ENCODE measurements at places on chromosomes 4 and X. TPM values are rescaled to one million over a fixed set of nuclear protein-coding genes. Genes with fewer than 3 reads are reported as not detected.

The TRPC5OS gene
- not detected for total RNA-seq

The MAD2L1 gene
- total RNA-seq: 4.7 TPM

The SYP gene
- 0.29 TPM for total RNA-seq

The HMX1 gene
- not detected for total RNA-seq

The GLRA2 gene
- not detected for total RNA-seq

The SPANXD gene
- total RNA-seq: not detected

The PSAPL1 gene
- total RNA-seq: not detected

The SH3RF1 gene
- total RNA-seq: 33.0 TPM

The DCLK2 gene
- total RNA-seq: 11.6 TPM

Data from osteoblast (primary cell).